Activated CD4-positive, CD25-positive, alpha-beta regulatory T cell treated with anti-CD3 and anti-CD28 coated beads, Interleukin-2, amount 50 U/mL, for 24 hours (primary cell): ENCODE measurements at places on chromosomes 16 and 17.

DNA sequence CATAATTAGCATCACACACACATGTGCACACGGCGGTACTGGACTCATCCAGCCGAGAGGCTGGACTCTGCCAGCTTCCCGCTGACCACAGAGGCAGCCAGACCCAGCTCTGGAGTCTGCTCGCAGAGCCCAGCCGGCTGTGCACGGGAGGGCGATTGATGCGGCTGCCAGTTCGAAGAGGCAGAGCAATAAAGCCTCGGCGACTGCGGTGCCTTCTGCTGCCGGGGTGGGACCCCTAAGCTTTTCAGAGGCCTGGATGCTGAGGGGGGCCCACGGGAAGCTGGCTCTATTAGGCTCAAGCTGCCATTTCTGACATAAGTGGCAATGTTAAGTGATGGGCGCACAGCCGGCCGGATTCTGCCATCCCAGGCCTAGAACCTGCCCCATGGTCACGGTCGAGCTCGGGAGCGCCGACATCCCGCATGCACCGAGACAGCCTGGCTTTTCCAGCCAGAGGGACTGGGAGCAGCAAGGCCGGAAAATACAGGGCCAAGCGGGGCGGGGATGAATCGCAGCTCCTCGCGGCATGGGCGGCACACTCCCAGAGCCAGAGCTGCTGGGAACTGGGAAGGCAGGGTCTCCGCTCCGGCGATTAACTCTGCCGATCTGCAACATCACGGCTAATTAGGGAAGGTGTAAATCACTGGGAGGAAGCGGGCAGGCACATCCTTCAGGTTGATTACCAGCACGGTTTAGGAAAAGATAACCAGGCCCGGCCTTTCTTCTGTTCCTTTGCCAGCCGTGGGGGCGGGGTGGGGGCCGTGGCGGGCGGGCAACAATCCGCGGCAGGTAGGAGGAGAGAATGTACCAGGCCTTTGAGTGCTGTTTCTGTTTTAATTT is 57.7 kb downstream of the TBC1D16 start:
- no peak for ATAC-seq

GRCh38 chr16:5438591-5438990 is 341.0 kb upstream of the EEF2KMT start:
- no peak for ATAC-seq

GRCh38 chr17:55172612-55173011 is 92.1 kb upstream of the HLF start:
- ATAC-seq = no peak

GRCh38 chr17:79466562-79467350 is 144.1 kb downstream of the RBFOX3 start:
- no peak for ATAC-seq

- no peak for ATAC-seq
These were observed 233.5 kb upstream of the RPL38 start for GRCh38 chr17:73969956-73970355.

- no peak for ATAC-seq
These were observed 1.2 kb upstream of the FLYWCH1 start for GRCh38 chr16:2910441-2910969.

DNA sequence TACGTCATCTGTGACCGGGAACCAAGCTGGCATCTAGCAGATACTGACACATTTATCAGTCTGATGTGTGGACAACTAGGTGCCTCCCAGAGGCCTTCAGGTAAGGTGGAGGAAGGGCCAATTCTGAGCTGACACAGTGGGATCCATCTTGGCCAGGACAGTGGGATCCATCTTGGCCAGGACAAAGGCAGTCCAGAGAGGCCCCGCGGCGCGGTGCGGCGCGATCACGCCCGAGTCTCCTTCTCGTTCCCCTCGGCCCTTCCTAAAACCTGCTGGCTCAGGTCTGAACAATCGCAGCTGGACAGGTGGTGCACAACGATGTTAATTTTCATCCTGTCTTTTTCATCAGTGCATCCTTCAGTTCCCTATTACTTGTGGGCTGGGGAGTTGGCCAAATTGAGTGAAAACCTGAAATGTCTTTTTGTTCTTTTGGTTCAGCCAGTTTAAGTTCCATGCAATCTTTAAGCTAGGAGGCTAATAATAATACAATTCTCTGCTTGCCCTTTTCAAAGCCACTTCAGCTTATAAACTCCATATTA is 486 bp upstream of the WSB1 start:
- no peak for ATAC-seq

GRCh38 chr17:35094902-35095301 is 24.8 kb downstream of the RAD51D start:
- no peak for ATAC-seq

DNA sequence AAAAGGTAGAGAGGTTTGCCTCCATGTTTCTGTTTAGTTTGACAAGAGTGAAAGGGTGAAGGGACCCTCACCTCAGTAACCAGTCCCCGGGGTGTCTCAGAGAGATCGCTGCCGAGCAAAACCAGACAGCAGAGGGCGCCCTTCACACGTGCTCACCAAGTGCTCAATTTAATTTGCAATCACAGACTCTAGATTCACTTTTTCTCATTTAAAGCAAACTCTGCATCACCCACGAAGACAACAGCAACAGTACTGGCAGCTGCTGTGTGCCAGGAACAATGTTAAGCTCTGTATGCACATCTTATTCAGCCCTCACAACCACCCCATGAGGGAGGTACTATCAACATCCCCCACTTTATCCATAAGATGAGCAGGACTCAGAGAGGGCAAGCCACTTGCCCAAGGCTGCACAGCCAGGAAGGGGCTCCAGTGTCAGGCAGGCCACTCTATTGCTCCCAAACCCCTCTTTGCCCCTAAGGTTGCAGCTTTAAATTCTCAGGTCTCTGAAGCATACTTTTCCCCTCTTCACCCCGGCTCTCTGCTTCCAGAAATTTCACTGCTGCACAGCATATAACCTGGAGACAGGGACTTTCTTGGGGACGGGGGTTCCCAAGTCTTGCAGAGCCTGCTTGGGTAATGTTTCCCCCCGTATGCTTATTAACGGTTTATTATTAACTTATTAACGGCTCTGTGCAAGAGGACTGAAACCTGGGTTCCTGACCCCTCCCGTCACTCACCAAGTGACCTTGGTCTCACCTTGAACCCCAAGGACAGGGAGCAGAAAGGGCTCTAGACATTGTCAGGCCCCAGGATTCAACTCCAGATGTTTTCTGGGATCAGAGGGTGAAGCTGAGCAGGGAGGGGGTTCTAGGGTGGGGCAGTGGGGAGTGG is 70.9 kb downstream of the CNGB1 start:
- ATAC-seq = peak; percentile 67

DNA sequence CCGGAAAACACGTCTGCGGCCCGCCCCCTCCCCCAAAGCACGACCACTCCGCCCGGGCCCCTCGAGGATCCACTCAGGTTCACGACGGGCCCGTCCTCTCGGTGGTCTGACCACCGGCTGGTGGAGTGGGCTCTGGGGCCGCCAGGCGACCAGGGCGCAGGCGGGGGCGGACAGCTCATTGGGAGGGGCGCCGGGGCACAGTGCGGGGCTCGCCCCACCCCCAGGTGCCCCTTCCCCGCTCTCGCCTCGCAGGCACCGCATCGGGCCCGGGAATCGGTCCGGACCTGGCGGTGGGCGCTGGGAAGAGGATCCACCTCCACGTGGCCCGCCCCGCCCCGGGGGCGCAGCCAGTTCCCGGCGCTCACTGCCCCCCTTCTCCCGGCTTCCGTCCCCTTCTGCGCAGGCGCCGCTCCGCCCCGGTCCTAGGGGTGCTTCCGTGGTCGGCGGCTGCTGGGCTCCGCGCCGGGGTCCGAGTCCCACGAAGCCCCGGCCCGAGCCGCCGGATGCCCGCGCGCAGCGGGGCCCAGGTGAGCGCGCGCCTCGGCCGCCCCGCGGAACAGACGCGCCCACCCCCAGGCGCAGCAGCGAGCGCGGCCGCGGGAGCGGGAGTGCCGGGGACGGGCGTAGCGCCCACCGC is at the start of gene MPG:
Gene MPG, plus strand, starts transcription at position 419 of the 637 bp plus-strand sequence. Its CDS starts 85 bp downstream, at position 504.
- peak; percentile 74 for ATAC-seq

GRCh38 chr16:12524658-12525057 is 279.0 kb downstream of the CPPED1 start:
- ATAC-seq = no peak

DNA sequence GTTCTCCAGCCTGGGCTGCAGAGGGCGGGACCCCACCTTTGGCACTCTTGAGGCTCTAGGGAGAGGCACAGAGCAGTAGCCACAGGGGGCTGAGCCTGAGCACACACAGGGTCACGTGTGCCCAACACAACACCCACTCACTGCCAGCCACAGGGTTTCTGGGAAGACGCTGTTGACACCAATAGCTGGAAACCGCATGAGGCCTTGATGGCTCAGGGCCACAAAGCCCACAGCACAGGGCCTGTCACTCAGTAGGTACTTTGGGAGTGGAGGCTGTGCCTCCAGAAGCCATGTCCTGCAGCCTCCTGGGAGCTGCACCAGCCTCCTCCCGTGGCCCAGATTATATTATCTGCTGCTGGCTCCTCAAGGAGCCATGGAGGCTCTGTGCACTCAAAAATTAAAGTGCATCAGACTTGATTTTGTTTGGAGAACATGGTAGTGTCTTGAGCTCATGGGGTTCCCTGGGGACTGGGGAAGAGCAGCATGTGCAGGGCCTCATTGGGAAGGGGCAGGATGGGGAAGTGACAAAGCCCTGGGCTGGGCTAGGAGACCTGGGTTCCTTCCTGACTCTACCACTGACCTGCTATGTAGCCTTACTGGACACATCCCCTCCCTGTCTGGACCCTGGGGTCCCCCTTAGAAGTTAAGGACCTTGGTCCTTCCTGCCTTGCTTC is 12.5 kb upstream of the SREBF1 start:
- ATAC-seq = peak; percentile 82

DNA sequence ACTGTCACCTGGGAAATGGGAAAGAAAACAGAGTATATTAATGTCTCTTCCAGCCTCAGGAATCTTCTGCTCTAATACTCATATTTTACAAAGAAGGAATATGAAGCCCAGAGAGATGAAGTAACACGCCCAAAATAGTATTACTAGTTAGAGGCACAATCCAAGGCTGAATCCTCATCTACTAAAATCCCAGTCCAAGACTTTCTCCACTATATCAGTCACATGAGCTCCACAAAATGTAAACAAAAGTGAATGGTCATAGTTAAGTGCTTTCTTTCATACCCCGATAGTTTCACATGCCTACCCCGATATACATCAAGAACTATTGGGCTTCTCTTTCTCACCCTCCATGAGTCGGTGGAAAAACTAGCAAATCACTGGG is 965 bp downstream of the INTS2 start:
- ATAC-seq = no peak

DNA sequence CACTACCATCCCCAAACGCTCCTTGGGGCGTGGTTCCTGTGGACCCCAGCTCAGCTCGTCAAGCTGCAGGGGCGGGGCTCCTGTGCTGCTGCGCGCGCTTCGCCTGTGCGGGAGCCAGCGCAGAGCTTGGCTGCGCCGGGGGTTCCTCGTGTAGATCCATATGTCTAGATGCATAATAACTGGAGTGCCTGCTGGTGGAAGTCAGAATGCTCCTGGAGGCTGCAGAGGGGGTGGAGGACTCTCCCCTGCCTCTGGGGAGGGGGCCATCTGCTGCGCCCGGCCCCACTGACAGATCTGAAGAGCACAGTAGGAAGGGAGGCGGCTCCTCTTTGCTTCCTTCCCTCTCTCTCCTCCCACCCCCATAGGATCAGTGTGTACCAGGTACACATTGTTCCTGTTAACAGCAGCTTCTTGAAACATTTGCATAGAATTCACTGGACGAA is 4.6 kb downstream of the RASD1 start:
- no peak for ATAC-seq

GRCh38 chr16:57667526-57668262 is 412 bp upstream of the ADGRG3 start:
- ATAC-seq = no peak

- ATAC-seq = no peak
These were observed 4.3 kb upstream of the APRT start for GRCh38 chr16:88815901-88816589.
